D721Med (cell line): ENCODE measurements at places on chromosomes 2 and 18.
A peak's percentile ranks its signal among the peaks of the same experiment; 100 is the strongest.

GRCh38 chr18:5295231-5295920 is at the start of gene ZBTB14:
Gene ZBTB14, minus strand, starts transcription at chr18:5295726. Its CDS starts 2,480 bp downstream, at chr18:5293246.
- DNase-seq: peak; percentile 64

DNA sequence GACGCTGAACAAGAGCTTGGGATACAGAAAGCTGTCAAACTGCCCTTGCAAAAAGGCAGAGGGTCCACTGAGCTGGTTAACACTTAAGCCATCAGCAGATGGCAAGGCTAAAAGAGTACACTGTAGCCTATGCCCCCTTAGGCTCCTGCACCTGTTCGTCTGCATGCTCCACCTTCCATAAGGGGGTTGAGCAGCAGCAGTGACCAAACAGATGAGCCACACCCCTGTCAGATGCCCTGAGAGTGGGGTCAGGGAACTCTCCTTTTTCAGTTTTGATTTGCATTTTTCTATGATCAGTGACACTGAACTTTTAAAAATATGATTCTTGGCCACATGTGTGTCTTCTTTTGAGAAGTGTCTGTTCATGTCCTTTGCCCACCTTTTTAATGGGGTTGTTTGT is 402.5 kb upstream of the FAM98A start:
- DNase-seq: no peak

- no peak for DNase-seq
These were observed 37.5 kb downstream of the TMEM37 start for GRCh38 chr2:119469131-119469530.

- DNase-seq: no peak
These were observed 48.0 kb upstream of the ITM2C start for GRCh38 chr2:230816735-230817134.

GRCh38 chr18:34050661-34051060 is 174.1 kb downstream of the NOL4 start:
- no peak for DNase-seq

DNA sequence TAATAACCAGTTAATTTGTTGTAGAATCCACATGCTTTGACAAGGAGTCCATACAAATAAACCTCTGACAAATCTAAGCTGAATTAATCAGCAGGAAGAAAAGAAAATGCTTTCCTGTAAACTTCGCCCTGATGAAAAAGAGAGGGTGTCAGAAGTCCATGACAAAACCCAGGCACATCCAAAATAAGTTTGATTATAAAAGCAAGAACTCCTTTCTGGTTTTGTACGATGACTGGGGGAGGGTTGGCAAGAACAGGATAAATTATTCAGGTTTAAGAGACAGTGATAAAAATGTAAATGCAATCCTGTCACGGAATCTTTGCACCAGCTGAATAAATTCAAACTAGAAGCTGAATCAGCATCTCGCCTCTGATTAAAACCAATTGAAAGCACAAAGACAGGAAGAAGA is 469.2 kb upstream of the TNP1 start:
- no peak for DNase-seq

DNA sequence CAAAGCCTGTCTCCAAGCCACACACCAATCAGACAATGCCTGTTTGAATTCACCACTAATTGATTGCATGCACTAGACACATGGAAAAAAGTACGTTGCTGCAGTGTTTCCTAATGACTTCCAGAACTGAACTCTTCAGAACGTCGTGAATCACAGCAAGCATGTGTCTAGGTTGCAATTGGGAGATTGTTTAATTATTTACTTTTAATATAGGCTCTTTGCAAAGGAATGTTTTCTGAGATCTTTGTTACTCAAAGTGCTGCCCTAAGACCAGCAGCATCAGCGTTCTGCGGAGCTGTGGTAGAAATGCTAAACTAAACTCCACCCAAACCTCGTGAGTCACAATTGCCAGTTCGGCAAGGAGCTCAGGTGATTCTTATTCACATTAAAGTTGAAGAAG is 52.7 kb upstream of the CCDC68 start:
- DNase-seq: no peak

DNA sequence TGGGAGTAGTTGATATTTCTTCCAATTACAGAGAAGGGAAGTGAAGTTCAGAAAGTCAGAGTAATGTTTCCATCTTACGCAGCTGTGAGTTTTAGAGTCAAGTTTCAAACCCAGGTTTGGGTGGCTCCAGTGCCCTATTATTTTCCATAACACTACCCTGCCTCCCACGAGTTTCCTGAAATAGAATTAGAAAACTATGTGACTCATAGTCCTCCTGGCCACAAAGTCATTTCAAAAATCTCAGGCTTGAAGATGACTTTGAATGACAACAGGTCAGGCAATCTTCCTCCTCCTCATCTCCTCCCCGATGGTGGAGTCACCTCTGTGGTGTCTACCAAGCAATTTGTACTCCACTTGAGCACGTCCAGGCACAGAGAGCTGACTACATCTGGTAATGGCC is 212.3 kb upstream of the TRIB2 start:
- DNase-seq: no peak

DNA sequence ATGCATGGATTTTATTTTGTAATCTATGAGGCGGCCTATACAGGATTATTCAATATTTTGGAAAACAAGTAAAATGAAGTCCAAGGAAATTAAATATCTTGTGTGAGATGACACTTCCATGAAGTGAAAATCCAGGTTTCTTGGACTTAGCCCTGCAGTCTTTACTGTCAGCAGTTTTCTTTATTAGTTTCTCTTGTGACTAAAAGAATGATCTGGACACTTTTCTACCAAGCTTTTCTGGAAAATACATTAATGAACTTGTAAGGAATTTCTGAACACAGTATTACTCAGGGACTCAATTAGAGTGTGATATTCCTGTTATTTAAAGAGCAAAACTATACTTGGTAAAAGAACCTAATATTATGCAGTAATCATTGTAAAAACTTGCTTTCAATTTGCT is 610.4 kb upstream of the SLC8A1 start:
- DNase-seq: no peak

DNA sequence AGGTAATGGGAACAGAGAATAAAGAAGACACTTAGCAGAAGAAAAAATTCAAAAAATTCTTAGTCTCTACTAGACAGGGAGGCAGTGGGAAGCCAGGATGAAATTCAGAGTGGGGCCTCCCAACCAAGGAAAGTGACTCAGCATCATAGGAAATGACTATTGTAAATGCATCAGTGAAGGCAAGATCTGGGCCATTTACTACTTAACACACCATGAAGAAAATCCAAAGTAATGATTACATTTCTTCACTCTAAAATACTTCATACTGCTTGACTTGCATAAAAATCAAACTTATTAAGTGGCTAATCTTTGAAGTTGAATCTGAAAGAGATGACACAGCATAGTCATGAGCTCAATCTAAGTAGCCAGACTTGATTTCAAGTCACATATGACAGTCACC is 405.8 kb upstream of the SLC39A10 start:
- DNase-seq: no peak

DNA sequence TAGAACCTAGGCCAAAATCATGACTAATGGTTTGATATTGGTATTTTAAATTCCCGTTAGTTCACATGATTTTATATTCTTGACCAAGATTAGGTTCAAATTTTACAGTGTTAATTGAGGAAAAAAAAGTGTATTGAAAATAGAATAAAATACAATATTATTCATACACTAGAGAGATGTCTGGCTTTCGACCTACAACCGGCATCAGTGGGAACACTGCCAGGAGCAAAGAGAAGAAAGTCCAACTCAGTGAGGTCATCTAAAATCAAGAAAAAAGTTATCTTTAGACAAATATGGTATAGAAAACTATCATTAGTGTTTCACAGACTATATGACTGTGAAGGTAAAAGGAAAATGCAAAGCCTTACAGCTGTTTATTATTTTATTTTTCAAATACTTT is 81.5 kb downstream of the PIGN start:
- DNase-seq: no peak

- DNase-seq: no peak
These were observed 200.4 kb downstream of the SPP2 start for GRCh38 chr2:234250926-234251325.

DNA sequence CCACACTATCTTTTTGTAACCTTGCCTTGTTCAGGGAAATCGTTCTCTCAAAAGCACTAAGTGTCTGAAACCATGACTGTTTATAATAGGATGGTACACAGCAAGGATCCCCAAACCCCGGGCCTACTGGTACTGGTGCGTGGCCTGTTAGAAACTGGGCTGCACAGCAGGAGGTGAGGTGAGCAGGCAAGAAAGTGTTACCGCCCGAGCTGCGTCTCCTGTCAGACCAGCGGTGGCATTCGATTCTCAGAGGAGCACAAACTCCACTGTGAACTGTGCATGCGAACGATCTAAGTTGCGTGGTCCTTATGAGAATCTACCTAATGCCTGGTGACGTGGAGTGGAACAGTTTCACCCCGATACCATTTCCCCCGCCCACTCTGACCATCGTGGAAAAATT is 81.8 kb upstream of the KCNJ3 start:
- DNase-seq: no peak

GRCh38 chr2:134253804-134254203 is at the start of gene MGAT5:
Gene MGAT5, plus strand, starts transcription at chr2:134254072. Its CDS starts 332 bp downstream, at chr2:134254404.
- DNase-seq: no peak

- DNase-seq: no peak
These were observed 1.5 kb downstream of the AP1S3 start for GRCh38 chr2:223835701-223836532.

- peak; percentile 32 for DNase-seq
These were observed 217.0 kb upstream of the DTNA start for GRCh38 chr18:34493099-34493544.

DNA sequence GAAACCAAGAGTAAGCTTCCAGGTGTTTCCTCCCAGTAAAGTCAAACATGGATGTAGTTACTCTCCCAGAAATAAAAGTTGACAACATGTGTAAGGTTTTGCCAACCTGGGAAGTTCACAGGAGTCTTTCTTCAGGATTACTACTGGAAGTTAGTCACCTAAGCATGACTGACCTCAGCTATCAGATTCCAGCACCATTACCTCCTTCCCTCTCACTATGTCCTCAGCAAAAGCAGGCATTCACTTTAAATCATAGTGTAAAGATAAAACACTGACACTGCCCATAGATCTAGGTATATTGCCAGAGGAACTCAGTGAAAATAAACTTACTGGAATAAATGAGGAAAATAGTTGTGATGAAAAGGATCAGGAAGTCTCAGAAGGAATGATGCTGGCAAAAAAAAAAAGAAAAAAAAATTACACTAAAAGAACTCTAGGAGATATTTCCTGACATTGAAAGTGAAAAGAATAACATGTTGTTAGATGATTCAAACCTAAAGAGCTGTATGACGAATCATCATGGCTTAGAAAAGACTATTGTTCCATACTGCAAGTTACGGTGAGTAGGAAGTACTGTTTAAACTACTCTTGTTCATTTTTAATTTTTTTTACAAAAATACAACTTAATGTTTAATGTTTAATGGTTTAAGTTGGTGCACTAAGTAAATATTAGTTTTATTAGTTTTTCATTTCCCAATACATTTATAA is 484.5 kb upstream of the ZNF804A start:
- DNase-seq: no peak

GRCh38 chr2:41293491-41293890 is 754.3 kb upstream of the PKDCC start:
- no peak for DNase-seq

DNA sequence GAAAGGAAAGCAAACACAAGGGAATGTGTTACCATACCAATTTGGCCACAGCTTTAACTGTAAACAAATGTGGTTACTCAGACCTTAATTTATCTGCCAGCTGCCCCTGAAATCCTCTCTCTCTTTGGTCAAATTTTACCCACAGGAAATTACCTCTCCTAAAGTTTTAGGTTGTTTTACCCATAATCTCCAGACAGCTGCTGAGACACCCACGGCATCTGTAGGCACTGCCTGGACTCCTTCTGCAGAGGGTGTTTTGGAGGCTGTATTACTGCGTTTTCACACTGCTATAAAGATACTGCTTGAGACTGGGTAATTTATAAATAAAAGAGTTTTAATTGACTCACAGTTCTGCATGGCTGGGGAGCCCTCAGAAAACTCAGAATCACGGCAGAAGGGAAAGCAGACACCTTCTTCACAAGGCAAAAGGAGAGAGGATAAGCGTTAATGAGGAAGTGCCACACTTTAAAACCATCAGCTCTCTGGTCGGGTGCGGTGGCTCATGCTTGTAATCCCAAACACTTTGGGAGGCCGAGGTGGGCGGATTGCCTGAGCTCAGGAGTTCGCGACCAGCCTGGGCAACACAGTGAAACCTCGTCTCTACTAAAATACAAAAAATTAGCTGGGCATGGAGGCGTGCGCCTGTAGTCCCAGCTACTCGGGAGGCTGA is 677.5 kb upstream of the FSHR start:
- no peak for DNase-seq

DNA sequence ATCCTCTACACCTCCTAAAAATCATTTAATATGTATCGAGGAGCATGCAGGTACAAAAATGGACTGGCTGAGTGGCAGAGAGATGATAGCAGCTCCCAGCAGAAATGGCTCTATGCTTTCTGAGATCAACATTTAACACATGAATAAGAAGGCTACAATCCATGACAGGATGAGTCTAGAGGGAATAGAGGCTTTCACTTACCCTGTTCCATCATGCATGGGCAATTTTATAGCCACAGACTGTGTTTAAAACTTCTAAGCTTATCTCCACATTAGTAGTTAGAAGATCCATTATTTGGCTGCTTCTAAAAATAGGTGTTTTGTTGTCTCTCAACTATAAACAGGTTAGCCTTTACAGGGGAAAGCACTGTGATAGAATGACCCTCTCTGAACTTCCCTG is 149.1 kb upstream of the ARHGAP28 start:
- DNase-seq: no peak

- no peak for DNase-seq
These were observed 142.4 kb downstream of the MREG start for GRCh38 chr2:215870986-215871385.

DNA sequence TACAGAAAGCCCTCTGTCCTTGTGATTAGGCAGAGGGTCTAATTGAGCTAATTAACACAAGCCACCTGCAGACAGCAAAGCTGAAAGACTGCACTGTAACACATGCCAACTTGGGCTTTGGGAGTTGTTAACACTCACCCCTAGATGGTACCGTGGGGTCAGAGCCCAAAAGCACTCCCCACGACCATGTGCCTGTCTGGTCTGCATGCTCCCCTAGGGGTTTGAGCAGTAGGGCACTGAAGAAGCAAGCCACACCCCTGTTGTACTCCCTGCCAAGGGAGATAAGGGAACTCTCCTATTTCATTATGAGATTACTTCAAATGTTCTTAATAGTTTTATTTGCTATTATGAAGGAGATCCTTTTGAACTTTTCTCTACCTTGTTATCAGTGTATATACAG is 560.1 kb upstream of the FSHR start:
- no peak for DNase-seq

- DNase-seq: no peak
These were observed 114.2 kb downstream of the SEPTIN10 start for GRCh38 chr2:109499566-109499965.

DNA sequence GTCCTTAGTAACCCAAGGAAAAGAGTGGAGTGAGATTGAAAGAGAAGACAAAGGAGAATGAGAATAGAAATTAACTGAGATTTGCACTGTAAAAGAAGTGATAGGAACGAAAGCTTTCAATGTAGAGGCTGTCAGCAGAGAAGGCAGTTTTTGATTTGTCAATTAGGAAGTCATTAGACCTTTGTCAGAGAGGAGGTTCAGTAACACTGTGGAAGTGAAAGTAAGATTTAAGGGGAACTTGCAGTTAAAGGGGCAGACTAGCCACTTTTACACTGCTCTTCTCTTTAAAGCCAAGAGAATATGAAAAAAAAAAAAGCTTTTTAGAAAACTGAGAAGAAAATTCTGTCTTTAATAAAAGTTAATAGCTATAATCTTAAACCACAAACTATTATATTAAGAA is 11.5 kb upstream of the KYNU start:
- no peak for DNase-seq
